ENCODE measurements at places on chromosomes 2 and 18. TPM values are rescaled to one million over a fixed set of nuclear protein-coding genes. Genes with fewer than 3 reads are reported as not detected.

- DNase-seq: no peak
Measured at GRCh38 chr2:238848691-238848975, 748 bp downstream of the TWIST2 start.

GRCh38 chr2:189601043-189601442 lies 20.5 kb upstream of the SLC40A1 start:
- DNase-seq: no peak

The HOXD8 gene
- polyA plus RNA-seq: not detected

GRCh38 chr2:74708883-74709282 lies 54.8 kb downstream of the SEMA4F start:
- peak; percentile 38 for DNase-seq

The LYG2 gene
- not detected for polyA plus RNA-seq

The GPR39 gene
- 3.6 TPM for polyA plus RNA-seq

GRCh38 chr2:111178730-111179405 lies 58.2 kb downstream of the BCL2L11 start:
- DNase-seq: peak; percentile 8

DNA sequence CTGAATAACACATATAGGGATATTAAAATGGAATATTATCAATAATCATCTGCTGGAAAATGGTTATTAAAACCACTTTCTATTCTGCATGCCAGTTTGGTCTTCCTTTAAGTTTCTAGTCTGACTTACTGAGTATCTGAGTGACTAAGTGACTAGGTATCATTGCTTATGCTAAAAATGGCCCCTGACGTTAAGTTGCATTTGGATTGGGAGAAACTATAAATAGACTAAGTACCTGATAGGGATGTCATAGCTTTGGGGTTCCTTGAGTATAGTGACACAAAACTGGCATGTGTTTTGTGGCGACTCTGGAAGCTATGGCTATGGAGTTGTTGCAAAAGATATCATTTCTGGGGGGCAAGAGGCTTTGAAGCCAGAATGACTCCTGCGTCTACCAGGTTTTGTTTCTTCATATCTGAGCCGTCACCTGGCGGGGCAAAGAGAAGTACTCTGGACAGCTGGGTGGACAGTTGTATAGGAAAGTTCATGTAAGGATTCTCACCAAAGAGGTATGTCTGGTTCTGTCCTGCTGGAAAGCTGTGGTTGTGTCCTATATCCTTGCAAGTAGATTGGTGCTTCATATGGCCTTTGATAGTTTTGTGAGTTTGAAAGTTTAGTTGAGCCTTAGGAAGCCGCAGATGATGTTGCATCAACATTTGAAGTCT lies 17.9 kb downstream of the ITGAV start:
- DNase-seq: no peak

DNA sequence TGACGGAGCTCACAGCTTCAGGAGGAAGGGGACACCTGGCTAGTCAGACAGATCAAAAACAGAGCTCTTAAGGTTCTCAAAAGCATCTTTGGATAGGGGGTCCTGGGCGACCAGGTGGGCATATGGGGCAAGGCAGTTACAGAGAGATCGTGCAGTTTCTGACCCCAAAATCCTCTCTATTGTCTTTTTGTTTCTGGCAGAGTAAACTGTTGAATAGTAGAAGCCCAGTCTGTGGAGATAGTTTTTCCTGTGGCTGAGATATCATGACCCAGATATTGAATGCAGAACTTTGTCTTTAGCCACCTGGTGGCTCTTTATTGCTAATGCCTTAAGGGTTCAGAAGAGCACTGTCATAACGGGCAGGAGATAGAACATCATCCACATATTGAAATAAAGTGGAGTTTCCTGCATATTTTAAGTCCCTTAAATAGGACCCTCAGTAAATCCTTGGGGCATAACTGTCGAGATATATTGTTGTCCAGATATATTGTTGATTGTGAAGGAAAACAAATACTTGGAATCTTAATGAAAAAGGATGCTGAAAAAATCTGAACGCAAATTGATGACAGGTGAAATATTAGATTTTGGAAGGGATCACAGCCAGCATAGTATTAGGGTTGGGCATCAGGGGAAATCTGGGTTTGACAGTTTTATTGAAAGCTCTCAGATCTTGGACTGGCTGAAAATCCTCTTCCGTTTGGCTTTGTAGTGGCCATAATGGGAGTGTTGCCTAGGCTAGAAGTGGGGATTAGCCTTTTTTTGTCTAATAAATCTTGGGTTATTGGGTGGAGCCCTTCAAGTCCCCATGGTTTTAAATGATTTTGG lies 14.1 kb upstream of the ZDBF2 start:
- no peak for DNase-seq

The TGFA gene
- polyA plus RNA-seq: not detected

GRCh38 chr2:183010112-183010511 lies 28.1 kb downstream of the NCKAP1 start:
- peak; percentile 42 for DNase-seq

DNA sequence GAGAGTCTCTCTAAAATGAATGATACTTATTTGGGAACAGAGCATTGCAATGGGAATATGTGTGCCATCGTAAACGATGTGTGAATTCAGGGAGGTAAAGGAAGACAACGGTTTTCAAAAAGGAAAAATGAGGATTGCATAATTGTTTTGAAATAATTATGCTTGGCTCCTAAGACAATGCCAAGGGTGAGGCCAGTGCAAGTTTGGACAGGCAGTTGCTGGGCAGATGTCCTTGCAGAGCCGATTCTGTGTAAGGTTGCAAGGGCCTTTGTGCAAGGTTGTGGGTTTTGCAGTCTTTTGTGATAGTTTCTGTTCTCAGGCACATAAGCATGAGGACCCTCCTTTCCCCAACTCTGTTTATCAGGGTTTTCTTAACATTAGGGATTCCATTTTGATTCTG lies 70.0 kb upstream of the ZNF236 start:
- no peak for DNase-seq

DNA sequence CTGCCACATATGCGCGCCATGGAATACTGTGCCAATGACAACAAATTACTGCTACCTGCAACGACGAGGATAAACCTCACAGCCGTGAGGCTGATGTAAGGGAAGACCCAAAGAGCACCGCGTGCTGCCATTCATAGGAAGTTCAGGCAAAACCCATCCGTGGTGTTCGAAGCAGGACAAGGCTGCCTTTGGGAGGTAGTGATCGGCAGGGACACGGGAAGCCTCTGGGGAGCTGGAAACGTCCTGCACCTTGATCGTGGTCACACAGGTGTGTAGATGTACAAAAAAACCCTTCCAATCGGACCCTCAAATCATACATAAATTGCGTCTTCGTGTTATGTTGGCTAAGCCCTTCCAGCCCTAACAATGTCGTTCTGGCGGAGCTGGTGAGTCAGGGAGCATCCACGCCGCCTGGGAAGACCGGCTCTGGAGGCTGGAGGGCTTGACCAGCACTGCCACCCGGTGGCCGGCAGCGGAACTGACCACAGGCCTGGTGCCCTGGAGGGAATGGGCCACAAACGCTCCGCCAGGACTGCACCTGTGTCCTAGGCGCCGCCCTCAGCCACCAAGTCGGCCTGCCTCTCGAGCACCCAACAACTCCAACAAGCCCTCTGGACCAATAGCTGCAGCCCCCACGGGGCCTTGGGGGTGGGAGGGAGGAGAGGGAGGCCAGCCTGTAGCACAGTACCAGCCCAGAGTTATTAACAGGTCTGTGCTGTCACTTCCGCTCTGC lies 4.1 kb upstream of the NEURL3 start:
- DNase-seq: peak; percentile 55

DNA sequence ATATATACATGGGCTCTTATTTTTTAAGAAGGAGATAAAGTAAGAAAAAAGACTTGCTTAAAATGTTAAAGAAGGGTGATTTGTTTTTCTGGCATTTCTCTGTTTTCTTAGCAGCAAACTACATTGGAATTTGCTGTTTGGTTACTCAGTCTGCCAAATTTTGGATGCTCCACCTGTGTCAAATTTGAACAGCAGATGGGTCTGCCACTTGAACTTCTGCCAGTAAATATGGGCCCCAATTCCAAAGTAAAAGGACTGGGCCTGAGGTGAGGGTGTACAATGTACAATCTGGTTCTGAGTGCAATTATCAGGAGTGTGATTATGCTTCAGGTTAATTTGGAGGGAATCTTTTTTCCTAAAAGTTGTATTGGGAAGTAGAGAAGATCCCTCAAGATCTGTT lies 794.5 kb downstream of the DSC3 start:
- DNase-seq: no peak

GRCh38 chr18:43181711-43182110 lies 66.2 kb upstream of the RIT2 start:
- no peak for DNase-seq

- DNase-seq: no peak
Measured at GRCh38 chr18:9115984-9116383, 13.5 kb downstream of the NDUFV2 start.

The STAT1 gene
- 109 TPM for polyA plus RNA-seq

DNA sequence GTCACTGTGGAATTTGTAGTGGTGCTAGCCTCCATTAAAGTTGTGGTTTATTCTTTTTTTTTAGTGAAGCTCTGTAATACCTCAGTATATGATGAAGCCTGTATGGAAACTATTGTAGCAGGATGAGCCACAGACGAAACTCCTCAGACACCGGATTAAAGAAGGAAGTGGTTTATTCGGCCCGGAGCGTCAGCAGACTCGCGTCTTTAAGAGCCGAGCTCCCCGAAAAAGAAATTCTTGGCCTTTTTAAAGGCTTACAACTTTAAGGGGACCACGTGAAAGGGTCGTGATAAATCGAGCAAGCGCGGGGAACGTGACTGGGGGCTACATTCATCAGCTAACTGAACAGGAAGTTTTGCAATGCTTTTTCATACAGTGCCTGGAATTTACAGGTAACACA lies 8.1 kb upstream of the CCL20 start:
- DNase-seq: no peak

DNA sequence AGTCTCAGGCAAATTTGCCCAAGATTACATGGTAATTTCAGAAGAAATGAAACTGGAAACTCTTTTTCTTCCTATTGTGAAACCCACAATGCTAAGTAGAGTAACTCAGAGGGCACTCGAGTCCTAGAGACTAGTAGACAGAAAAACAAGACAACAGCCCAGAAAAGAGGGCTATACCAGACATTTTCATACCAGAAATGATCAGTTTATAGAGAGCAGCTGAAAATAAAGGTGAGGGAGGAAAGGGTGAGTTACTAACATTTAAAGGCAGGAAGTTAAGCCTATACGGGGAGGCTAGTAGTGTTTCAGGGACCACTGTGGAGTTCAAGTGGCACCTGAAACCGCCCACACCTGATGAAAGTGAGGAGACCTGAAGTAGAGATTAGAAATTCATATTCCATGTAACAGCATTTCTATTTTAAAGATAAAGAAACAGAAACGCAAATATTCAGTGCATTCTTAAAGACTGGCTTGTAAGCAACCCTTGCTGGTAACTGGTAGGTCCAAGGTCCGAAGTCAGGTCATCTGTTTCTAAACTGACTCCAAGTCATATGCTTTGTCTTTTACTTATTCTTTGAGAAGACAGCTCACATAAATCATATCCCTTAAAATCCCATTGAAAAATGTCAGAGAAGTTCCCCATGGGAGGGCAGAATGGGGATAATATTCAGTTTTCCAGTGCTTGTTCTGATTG lies 145.1 kb upstream of the ITGB6 start:
- no peak for DNase-seq

DNA sequence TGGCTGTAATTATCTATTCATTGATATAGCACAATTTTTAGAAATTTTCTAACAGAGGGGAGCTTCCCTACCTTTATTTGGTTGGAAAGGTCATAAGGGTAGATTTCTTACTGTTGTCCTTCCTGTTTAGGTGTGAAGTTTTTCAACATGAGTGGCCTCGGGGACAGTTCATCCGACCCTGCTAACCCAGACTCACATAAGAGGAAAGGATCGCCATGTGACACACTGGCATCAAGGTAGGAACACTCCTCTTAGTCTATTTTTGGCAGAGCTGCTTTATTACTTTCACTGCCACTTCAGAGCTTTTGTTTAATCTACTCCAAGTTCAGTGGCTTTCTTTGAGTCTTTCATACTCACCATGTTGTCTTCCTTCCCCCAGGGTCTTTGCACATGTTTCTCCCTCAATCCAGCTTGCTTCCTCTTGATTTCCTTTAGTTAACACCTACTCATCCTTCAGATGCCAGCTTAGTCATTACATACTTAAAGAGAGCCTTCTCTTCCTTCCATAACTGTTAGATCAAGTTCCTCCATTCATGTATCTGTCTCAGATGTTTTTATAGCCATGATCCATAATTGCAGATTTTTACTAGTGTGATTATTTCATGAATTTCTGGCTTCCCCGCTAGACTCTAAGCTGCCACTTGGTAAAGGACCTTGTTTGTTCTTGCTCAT lies 134.5 kb downstream of the PTRHD1 start:
- no peak for DNase-seq

The PASK gene
- 2.4 TPM for polyA plus RNA-seq

The DPYSL5 gene
- polyA plus RNA-seq: not detected

DNA sequence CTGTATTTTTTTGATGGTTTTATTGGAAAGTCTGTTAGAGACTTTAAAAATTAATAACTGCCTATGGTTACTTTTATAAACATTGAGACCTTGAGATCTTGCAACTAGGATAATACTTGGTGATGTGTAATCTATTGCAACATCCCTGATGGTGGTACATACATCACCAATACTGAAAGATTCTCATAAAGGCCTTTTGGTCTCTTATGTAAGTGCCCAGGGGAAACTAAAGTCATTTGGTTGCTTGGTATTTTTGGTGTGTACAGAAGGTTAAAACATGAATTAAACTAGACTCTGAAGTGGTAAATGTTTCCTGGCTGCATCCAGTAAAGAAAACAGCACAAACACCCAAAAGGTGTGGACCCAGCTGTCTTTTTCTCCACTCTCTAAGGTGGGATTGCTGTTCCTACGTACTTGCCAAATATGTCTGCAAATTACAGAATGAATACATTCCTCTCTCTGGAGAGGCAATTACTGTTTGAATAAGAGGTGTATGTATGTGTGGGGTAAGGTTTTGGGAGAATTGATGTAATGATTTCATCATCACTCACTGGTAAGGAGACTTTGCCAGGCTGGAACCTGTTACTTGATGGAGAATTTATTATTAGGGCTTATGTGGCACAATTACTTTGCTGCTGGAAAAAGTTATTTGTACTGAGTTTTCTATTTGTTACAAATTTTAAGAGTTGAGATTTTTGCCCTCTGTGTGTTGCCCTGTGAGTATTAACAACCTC lies 3.6 kb downstream of the B3GNT2 start:
- no peak for DNase-seq

GRCh38 chr2:27889774-27890145 lies 427 bp downstream of the RBKS start:
- no peak for DNase-seq

The TMEM131 gene
- polyA plus RNA-seq: 24.4 TPM

- DNase-seq: no peak
Measured at GRCh38 chr18:49656073-49656692, 94.3 kb downstream of the LIPG start.
